Naive thymus-derived CD8-positive, alpha-beta T cell (primary cell): ENCODE measurements at places on chromosomes 12 and 14.

DNA sequence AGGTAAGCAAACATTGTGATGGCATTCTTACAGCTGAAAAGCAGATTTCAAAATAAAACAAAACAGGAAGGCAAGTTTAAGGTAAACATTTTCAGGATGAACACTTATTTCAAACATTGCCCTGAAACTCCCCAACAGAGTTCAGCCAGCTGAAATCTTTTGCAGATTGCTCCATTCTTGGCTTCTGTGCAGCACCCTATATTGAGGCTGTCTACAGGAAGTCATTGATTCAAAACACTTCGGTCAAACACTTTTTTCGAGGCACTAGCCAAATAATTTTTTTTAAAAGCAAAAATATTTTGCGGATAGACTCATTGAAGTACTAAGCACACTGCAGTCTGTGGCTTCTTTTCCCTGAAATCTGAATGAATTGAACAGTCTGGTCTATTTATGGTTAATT is 318.1 kb upstream of the PDE3A start:
- no peak for DNase-seq

GRCh38 chr12:66044731-66045130 is 85.8 kb downstream of the LLPH start:
- DNase-seq, result no peak

DNA sequence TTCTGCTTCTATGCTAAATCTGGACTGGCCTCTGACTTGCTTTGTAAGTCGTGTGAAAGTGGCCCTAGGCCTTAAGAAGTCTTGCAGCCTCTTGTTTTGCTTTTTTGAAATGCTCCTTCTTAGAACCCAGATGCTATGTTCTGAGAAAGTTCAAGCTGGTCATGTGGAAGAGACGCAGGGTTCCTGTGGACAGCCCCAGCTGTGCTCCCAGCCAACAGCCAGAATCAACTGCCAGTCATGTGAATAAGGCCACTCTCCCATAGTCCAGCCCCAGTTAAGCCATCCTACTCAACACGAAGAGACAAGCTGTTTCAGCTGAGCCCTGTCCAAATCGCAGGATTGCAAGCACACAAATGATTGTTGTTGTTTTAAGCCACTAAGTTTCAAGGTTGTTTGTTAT is 37.3 kb upstream of the TBPL2 start:
- no peak for DNase-seq

- no peak for DNase-seq
Measured at GRCh38 chr14:50937325-50937724, 7.0 kb downstream of the PYGL start.

DNA sequence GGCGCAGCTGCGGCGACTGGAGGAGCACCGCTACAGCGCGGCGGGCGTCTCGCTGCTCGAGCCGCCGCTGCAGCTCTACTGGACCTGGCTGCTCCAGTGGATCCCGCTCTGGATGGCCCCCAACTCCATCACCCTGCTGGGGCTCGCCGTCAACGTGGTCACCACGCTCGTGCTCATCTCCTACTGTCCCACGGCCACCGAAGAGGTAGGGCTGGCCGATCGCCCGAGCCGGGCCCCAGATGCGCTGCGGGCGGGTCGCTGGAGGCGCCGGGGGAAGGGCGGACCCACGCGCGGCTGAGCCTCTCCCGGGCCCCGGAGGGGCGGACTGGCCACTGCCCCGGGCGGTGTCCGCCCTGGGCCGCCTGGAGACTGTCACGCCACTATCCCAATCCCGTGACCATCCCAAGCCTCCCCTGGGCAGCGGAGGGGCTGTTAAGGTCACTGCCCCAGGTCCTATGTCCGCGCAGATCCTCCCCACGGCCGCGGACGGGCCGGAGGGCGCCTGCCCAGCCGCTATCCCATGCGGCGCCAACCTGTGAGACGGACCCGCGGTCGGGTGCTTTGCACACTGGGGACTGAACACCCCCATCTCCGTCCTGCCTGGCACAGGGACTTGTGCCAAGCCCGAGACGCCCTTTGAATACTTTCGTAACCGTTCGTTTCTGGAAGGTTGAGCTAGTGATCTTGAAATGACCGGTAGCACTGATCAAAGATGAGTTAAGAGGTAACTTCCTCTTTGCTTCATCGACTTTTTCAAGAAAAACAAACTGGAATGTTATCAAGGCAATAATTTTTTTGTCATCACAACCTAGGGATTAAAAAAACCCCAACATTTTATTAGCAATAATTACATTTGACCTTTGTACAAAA is 725 bp downstream of the CHPT1 start:
- no peak for DNase-seq

GRCh38 chr12:52078276-52078675 is 1.2 kb upstream of the SMIM41 start:
- DNase-seq, result no peak

DNA sequence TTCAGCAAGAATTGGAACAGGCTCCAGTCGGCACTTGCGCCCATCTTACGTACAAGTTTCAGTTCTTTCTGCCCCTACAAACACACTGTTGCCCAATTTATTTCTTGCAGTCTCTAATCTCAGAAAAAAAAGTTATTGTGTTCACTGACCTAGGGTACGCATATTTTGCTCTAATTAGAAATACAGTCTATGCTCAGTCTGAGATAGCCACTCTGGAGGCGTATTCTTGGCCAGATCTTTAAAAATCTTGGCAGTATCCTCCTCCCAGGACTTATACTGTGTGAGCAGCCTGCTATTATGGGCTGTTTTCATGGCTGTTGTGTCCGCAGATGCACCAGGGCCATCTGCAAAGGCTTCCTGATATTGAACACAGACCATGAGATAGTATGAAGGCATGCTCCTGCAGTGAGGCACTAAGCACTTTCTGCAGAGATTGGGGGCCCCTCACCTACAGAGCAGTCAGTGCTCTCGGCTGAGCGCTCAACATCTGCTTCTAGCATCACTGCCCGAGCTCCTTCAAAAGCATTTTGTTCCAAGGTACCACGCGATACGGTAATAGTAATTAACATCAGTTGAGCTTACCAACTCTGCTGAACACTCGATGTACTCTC is 57.9 kb downstream of the PPM1H start:
- no peak for DNase-seq
